Activated CD4-positive, alpha-beta T cell treated with anti-CD3 and anti-CD28 coated beads for 1 hour (primary cell): ENCODE measurements at places on chromosomes 5 and 9.
A peak's percentile ranks its signal among the peaks of the same experiment; 100 is the strongest.

DNA sequence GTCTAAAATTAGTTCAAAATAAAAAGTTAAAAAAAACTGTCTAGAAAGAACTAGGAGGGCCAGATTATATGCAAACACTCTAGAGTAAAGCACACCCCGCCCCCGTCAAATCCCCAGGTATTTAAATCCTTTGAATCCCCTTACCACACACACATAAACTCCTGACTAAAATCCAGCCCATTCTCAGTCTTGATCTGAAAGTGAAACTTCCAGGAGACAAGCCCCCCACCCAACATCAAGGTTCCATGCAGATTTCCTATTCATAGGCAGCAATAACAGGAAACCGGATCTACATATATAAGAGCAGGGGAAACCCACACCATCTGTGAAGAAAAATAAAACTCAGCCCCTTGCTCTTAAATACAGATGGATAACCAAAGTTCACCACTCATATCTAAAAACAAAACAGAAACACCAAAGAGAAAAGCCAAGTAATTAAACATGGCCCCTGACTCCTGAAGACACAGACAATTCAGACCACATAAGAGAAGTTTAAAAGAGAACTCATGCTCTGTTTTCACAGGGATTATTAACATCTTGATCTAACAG lies 42.3 kb downstream of the MARCHF3 start:
- DNase-seq, result no peak

GRCh38 chr5:180104168-180104530 lies 32.6 kb upstream of the RNF130 start:
- no peak for DNase-seq

DNA sequence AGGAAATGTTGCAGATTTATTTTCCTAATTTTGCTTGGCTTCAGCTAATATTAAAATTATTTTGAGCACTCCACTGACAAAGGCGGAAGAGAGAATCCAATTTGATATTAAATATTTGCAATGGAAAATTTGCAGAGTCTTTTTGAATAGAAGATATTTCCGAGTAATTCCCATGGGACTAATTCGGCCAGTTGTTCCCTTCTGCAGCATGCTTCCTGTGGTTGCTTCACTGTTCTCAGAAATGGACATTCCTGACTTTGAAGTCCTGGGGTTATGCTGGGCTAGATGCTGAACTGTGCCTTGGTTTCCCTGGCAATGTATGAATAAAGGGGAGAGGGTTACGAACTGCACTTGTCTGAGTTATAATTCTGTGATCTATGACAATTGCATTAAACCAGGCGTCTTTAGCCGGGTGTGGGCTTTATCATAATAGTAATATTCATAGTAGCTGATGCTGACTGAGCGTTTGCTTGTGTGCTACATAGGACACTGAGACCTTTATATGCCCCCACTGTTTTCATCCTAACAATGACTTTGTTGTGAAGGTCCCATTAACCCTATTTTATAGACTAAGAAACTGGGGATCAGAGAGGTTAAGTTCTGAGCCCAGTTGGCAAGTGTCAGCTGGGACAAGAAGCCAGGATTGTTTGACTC lies 114.5 kb upstream of the SPRY4 start:
- no peak for DNase-seq

- DNase-seq, result no peak
Measured at GRCh38 chr5:112210430-112211005, 208.6 kb downstream of the EPB41L4A start.

- DNase-seq, result no peak
Measured at GRCh38 chr5:68151812-68152211, 63.7 kb upstream of the PIK3R1 start.

- DNase-seq, result no peak
Measured at GRCh38 chr5:82290908-82291307, 12.8 kb upstream of the RPS23 start.

DNA sequence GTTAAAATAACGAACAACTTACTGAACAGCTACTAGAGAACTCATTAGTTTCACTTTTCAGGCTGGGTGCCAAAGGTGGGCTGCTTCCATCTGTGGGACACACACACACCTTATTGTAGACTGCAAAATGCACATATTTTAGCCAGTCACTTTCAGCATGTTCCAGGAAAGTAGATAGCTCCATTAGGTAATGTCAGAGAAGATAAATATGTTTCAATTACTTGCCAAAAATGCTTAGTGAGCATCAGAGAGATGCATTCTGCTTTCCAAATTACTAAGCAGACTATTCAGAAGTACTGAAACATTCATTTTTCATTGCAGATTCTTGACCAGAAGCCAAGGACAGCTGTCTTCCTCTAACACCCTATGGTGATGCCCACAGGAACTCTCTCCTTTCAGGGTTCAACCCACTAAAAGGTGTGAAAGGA lies 56.2 kb upstream of the APC start:
- no peak for DNase-seq

- no peak for DNase-seq
Measured at GRCh38 chr5:1051366-1051720, 42.7 kb downstream of the NKD2 start.

DNA sequence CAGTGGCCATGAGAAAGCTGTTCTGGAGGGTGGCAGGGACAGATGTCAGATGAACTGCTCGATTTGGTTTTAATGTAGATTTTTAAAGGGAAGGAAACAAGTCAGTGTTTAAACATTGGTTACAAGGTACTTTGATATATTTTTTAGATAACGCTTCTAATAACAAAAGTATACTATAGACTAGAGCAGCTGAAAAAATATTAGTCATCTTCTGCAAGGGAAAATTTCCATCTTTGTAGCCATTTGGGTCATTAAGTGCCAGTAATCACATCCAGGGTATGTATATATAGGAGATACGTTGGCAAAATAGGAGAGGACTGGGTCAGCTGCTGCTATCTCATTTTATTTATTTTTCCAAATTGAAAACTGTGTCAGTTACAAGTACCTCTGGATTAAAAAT lies 69.0 kb downstream of the SV2C start:
- DNase-seq, result no peak

GRCh38 chr9:34328500-34328986 lies 525 bp downstream of the KIF24 start:
- no peak for DNase-seq

- DNase-seq, result no peak
Measured at GRCh38 chr9:92969516-92970466, 22.5 kb downstream of the FGD3 start.

GRCh38 chr9:96436063-96436455 lies 13.9 kb upstream of the HABP4 start:
- DNase-seq, result no peak

GRCh38 chr5:483011-483410 lies 40.0 kb downstream of the EXOC3 start:
- no peak for DNase-seq

GRCh38 chr9:33468797-33469621 lies 4.7 kb downstream of the NOL6 start:
- DNase-seq, result no peak

GRCh38 chr9:120385606-120386389 lies 194.2 kb downstream of the CDK5RAP2 start:
- DNase-seq, result no peak

DNA sequence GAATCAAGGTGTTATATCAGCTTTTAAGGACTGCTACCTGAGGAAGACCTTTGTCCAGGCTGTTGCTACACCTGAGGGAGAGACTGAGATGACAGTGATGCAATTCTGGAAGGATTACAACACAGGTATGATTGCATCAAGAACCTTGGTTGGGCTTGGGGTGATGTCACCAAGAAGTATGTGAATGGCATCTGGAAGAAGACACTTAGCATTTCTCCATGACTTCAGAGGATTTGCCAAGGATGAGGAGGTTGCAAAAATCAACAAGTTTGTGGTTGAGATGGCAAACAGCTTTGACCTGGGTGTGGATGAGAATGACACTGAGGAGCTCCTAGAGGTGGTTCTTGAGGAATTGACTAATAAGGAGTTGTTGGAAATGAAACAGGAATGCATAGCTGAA lies 67.9 kb upstream of the PANK3 start:
- no peak for DNase-seq

GRCh38 chr5:79613549-79613948 lies 1.3 kb downstream of the TENT2 start:
- no peak for DNase-seq

GRCh38 chr5:141880961-141881801 lies 3.0 kb upstream of the PCDH1 start:
- DNase-seq, result no peak

GRCh38 chr9:128497824-128498610 lies 6.5 kb upstream of the GLE1 start:
- DNase-seq, result no peak

DNA sequence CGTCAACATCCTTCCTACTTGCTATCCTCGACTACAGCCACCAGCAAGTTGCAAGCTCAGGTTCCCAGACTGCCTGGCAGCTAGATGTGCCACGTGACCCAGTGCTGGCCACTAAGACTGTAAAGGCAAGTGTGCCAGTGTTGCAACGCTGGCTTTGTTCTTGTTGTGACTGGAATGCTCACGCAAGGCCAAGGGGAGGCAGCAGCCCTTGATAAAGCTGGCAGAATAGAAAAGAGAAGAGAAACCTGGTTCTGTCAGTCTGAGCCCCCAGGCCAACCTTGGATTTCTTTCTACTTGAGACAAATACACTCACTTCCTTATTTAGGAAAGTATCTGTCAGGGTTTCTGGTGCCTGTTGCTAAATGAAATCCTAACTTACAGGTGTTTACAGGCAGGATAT lies 113.0 kb downstream of the KLHL3 start:
- DNase-seq, result no peak

GRCh38 chr9:128499920-128500319 lies 4.6 kb upstream of the GLE1 start:
- no peak for DNase-seq

DNA sequence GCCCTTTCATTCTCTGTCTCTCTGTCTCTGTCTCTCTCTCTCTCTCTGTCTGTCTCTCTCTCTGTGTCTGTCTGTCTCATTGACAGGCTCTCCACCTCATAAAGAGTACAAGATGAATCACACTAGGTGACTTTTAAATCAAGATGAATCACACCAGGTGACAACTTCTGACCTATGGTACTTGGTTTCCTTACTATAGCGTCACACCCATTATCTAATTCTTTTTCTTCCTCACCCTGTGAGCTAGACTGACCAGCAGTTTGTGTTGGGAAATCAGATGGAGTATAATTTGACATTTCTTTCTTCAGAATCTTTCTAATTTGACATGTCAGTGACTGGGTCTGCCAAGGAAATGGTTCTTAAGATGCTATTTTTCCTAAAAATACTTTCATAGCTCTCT lies 232.9 kb downstream of the ARRDC3 start:
- DNase-seq, result no peak

- peak; percentile 31 for DNase-seq
Measured at GRCh38 chr9:97954550-97954989, 16.6 kb upstream of the HEMGN start.

DNA sequence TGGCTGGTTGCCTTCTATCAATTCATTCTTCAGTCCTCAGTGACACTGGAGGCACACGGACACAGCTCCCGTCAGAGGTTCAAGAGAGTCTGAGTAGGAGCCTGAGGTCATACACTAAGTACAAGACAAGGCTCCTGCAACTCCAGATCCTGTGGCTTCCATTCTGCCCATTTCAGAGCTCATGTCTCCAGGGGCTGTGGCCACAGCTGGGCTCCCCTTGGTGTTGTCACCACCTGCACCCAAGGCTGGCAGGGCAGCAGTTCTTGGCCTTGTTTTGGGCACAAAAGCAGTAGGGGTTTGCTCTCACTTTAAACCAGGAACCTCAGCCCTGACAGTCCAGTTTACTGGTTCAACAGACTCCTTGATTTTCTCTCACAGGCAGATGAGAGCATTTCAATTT lies 189.6 kb downstream of the ICE1 start:
- no peak for DNase-seq

DNA sequence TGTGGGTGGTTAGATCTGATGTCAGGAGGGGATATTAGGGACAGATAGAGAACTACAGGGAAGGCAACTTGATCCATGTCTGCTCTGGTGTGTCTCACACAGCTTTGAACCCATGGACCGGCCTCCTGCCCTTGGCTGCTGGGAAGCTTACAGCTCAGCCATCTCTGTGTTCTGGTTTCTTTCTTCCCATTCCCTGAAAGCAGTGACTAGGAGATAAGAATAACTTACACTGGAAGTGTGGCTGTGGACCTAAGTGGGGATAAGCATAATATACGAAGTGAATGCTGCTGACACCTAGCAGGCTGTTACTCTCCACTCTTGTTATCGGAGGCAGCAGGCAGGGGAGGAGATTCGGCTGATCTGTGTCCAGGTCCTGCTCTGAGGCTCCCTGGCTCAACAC lies 282.3 kb upstream of the TUT7 start:
- no peak for DNase-seq

DNA sequence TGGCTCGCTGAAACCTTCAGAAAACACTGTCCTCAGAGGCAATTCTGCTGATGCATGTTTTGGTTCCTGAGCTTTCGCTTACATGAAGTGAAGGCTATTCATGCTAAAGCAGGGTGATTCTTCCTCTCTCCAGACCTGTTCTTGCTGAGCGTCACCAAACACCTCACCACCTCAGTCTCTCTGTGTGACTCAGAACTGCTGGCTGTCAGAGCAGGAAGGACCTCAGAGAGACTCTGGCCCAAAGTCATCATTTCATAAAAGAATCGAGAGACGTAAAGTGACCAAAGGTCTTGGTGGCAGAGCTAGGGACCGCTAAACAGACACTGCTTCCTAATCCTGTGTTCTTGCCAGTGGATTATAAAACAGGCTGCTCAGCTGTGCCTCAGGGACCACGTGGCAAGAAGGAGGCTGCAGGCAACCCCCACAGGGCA lies 73.8 kb downstream of the LHFPL2 start:
- DNase-seq, result no peak

- DNase-seq, result no peak
Measured at GRCh38 chr5:36447776-36448175, 146.1 kb upstream of the RANBP3L start.

GRCh38 chr5:132456296-132456986 lies 34.1 kb downstream of the IRF1 start:
- no peak for DNase-seq

DNA sequence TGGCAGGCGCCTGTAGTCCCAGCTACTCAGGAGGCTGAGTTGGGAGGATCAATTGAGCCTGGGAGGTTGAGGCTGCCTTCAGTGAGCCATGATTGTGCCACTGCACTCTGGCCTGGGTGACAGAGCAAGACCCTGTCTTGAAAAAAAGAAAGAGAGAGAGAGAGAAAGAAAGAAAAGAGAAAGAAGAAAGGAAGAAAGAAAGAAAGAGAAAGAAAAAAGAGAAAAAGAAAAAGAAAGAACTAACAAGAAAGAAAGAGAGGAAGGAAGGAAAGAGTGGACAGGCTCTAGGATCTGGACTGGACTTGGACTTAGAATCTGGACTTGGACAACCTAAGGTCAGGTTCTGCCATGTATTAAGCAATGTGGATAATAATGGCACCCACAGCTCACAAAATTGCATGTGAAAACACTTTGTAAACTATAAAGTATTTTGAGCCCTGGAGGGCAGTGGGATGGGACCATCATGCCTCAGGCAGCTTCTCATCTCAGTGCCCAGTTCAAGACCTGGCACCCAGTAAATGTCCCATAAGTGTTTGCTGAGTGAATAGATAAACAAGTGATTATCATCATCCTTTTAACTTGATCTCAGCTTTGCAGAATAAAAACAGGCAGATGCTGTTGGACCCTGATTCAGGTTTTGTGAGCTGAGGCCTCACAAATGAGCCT lies 12.8 kb upstream of the PHF19 start:
- no peak for DNase-seq

- no peak for DNase-seq
Measured at GRCh38 chr5:172640822-172641358, at the start of gene NEURL1B. Gene NEURL1B (plus strand): TSS chr5:172641263. CDS start chr5:172641407, 144 bp downstream.

GRCh38 chr9:5191985-5192384 lies 6.5 kb upstream of the INSL6 start:
- no peak for DNase-seq
